ENCODE measurements at places on chromosomes 7 and 10.

- H3K4me1 ChIP-seq = peaks cover 5% of the 10 kb centered on the region
- no peak overlapping the region for H3K27ac ChIP-seq
- peaks cover 14% of the 10 kb centered on the region for H3K27me3 ChIP-seq
- no peaks in the 10 kb centered on the region for H3K36me3 ChIP-seq
- no peak for DNase-seq
Observed at GRCh38 chr7:74479961-74480829, 26.5 kb downstream of the GTF2IRD1 start.

GRCh38 chr7:98051118-98051744 lies 55.4 kb upstream of the LMTK2 start:
- H3K4me3 ChIP-seq = peak overlapping the region; percentile 65
- no peaks in the 10 kb centered on the region for H3K36me3 ChIP-seq
- peaks cover 10% of the 10 kb centered on the region for H3K4me1 ChIP-seq
- H3K27me3 ChIP-seq = no peaks in the 10 kb centered on the region

- H3K4me3 ChIP-seq = no peak overlapping the region
- no peaks in the 10 kb centered on the region for H3K4me1 ChIP-seq
- H3K36me3 ChIP-seq = no peaks in the 10 kb centered on the region
- H3K27ac ChIP-seq = no peak overlapping the region
- H3K27me3 ChIP-seq = no peaks in the 10 kb centered on the region
Observed at GRCh38 chr10:126068322-126068721, 172.0 kb downstream of the FANK1 start.

DNA sequence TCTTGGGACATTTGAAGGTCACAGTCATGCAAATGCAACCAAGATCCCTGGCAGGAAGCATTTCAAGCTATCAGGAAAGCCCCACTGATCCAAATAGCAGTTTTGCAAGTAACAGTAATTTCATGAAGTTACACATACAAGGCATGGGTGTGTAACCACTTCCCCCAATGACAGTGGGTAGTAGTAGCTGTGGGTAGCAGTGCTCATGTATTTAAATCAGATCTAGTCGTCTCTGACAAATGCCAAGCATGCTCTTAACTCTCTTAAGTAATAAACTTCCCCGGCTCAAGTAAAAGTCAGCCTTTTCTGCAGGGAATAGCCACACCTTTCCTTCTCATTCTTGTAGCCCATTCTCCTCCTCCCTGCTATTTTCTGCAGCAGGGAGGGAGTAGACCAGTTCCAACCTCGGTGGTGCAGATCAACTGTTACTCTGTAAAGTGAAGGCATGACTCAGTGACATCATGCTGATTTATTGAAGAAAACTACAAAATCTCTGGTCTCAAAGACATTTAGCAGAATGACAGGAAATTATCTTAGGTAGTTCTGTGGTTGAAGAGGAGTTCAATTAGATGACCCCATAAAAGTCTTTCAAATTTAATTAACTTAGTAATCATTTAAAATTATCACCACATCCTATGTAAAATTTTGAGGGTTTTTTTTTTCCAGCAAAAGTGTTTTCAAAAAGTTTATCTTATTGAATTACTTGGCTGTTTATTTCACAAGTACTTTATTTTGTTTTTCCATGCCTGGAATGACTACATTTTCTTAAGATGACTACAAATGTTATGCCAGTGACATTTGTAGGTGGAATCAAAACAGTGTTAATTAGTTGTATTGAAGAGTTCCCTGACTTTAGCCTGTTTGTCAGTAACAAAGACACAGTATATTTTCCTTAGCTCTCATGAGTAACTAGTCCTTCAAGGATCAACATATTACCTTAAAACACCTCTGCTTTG lies 568.3 kb downstream of the INHBA start:
- H3K4me3 ChIP-seq = no peak overlapping the region
- H3K27ac ChIP-seq = no peak overlapping the region
- no peaks in the 10 kb centered on the region for H3K27me3 ChIP-seq
- no peak for DNase-seq
- H3K36me3 ChIP-seq = no peaks in the 10 kb centered on the region

DNA sequence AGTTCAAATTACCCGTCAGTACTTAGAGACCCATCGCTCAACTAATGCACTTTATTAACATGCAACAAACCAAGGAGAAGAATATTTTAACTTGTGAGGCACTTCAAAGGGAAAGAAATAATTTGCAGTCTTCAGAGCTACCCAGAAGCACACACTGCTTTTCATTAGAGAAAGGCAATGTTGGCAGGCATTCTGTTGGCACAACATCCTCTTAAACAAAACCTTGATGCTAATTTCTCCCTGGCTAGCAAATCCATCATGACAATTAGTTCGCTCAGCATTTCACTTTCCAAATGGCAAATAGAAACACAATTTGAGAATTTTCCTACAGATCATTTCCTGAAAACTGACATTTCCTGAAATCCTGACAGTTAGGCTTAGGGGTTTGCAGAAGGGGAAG lies 155.6 kb upstream of the FAM13C start:
- H3K4me3 ChIP-seq = no peak overlapping the region
- no peak overlapping the region for H3K27ac ChIP-seq
- H3K4me1 ChIP-seq = no peaks in the 10 kb centered on the region
- H3K27me3 ChIP-seq = no peaks in the 10 kb centered on the region
- no peak for DNase-seq

DNA sequence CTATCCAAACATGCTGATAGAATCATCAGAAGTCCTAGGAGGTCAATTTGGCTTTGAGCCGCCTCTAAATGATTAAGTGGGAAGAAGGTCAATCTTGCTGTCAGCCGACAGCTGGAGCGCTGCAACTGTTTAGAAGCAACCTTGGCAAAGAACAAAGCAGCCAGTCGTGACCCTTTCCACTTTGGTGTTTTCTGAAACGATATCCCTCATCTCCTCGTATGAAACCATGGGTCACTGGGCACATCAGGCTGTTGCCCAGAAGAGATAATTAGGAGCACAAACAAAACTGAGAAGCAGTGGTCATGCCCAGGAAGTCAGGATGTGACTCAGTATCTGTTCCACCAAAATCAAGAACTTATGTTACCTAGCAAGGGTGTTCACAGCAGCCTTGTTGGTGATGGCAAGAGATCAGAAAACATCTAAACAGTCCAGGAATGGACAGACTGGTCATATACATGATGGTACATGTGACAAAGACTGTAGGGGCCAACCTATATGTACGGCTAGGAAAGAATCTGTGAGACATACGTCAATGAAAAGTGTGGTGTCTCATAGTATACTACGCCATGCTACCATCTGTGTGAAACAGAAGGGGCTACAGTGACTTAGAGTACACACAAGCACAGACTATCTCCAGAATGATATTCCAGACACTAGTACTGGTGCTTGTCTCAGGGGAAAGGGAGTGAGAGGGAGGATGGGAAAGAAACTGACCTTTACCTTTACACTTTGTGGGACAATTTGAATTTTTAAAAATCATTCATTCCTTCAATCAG lies 22.4 kb downstream of the STN1 start:
- H3K4me1 ChIP-seq = peaks cover 41% of the 10 kb centered on the region
- peak overlapping the region; percentile 42 for H3K4me3 ChIP-seq
- DNase-seq = no peak
- H3K36me3 ChIP-seq = peaks cover 11% of the 10 kb centered on the region
- peak overlapping the region; percentile 97 for H3K27ac ChIP-seq

DNA sequence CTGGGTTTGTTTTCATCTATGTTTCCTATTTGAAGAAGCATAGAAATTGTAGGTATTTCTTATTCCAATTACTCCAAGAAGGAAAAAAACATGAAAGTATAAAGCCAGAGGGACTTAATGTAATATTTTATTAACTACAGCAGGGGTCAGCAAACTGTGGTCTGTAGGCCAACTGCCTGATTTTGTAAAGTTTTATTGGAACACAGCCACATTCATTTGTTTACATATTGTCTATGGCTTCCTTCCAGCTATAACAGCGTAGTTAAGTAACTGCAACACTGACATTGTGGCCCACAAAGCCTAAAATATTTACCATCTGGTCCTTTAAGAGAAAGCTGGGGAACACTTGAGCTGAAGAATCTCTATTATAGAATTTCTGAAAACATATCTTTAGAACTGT lies 306.2 kb downstream of the BICC1 start:
- H3K27ac ChIP-seq = no peak overlapping the region
- H3K4me3 ChIP-seq = no peak overlapping the region
- DNase-seq = no peak
- no peaks in the 10 kb centered on the region for H3K36me3 ChIP-seq
- no peaks in the 10 kb centered on the region for H3K4me1 ChIP-seq
- H3K27me3 ChIP-seq = no peaks in the 10 kb centered on the region

DNA sequence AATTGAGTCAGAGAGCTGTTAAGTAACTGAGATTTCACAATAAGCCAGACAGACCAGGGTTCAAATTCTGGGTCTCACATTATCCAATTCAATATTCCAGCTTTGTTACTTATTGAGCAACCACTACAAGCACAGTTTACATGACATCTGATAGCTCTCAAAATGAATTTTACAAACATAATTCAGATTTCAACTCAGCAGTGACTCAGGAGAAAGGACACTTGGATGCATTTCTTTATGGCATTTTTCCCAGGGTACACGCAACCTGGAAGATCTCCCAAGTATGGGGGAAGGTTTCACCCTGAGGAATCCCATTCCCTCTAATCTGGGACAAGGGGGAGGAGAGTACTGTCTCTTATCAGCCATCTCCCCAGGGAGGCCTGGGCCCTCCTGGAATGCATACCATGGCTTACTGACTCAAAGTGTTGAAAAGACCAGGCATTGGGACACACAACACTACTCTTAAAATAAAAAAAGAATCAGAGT lies 102.4 kb downstream of the CFTR start:
- no peak overlapping the region for H3K4me3 ChIP-seq
- no peak overlapping the region for H3K27ac ChIP-seq
- no peak for DNase-seq

- no peaks in the 10 kb centered on the region for H3K36me3 ChIP-seq
- no peak overlapping the region for H3K27ac ChIP-seq
- DNase-seq = no peak
- H3K27me3 ChIP-seq = peaks cover 35% of the 10 kb centered on the region
- H3K4me3 ChIP-seq = no peak overlapping the region
- peaks cover 32% of the 10 kb centered on the region for H3K4me1 ChIP-seq
Observed at GRCh38 chr7:121139427-121139826, 150.9 kb downstream of the CPED1 start.

GRCh38 chr10:71804077-71804476 lies 30.8 kb upstream of the VSIR start:
- no peak overlapping the region for H3K4me3 ChIP-seq
- no peak for DNase-seq
- H3K27me3 ChIP-seq = no peaks in the 10 kb centered on the region
- no peaks in the 10 kb centered on the region for H3K36me3 ChIP-seq
- no peak overlapping the region for H3K27ac ChIP-seq

DNA sequence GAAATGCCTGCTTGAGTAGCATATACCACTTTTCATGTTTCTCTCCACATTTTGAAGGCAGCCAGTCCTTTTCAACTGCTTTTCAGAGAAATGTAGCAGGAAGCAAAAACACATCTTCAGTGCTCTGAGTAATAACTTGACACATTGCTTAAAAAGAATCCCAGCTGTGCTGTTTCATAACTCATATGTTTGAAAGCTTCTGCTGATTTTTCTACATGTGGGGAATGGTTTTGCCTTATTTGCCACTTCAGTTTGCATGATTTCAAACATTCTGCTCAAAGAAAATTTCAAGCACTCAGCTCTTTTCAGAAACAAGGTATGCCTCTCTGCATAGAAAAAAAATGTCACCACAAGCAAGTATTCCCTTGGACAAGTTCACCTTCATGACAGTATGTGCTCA lies 732.8 kb downstream of the POM121L12 start:
- peaks cover 2% of the 10 kb centered on the region for H3K36me3 ChIP-seq
- no peak overlapping the region for H3K27ac ChIP-seq
- H3K4me3 ChIP-seq = no peak overlapping the region
- DNase-seq = no peak
- no peaks in the 10 kb centered on the region for H3K27me3 ChIP-seq

DNA sequence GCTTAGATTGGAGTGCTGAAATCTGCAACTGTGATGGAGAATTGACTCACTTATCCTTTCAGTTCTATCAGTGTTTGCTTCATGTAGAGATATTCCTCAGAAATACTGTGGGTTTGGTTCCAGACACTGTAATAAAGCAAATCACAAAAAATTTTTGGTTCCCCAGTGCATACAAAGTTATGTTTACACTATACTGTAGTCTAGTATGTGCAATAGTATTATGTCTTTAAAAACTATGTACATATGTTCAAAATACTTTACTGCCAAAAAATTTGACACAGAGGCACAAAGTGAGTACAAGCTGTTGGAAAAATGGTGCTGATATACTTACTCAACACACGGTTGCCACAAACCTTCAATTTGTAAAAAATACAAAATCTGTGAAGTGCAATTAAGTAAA lies 112.5 kb downstream of the EPC1 start:
- H3K4me1 ChIP-seq = no peaks in the 10 kb centered on the region
- no peak for DNase-seq
- H3K4me3 ChIP-seq = no peak overlapping the region
- no peaks in the 10 kb centered on the region for H3K27me3 ChIP-seq
- no peaks in the 10 kb centered on the region for H3K36me3 ChIP-seq

- no peak overlapping the region for H3K4me3 ChIP-seq
- H3K27me3 ChIP-seq = no peaks in the 10 kb centered on the region
- peaks cover 99% of the 10 kb centered on the region for H3K4me1 ChIP-seq
- peaks cover 3% of the 10 kb centered on the region for H3K36me3 ChIP-seq
- no peak overlapping the region for H3K27ac ChIP-seq
- no peak for DNase-seq
Observed at GRCh38 chr10:104331208-104331838, 6.9 kb downstream of the ITPRIP start.

DNA sequence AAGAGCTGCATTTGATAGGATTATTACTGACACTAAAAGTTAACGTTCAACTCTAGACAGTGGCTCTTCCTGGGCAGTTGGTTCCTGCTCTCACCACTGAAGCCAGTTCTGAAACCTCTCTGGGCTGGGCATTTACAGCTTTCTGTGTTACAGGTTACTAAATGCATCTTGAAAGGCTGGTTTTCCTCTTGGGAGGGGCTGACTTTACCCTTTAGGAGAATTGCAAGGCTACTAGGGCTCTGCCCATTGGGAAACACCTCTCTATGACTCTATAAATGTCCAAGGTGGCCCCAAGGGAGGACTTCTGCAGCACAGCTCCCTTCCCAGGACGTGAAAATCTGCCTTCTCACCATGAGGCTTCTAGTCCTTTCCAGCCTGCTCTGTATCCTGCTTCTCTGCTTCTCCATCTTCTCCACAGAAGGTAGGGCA lies at the start of gene GPR15LG:
TSS of gene GPR15LG (plus strand) at position 301 of the 429 bp plus-strand sequence. CDS start at position 352, 51 bp downstream.
- no peaks in the 10 kb centered on the region for H3K27me3 ChIP-seq
- H3K36me3 ChIP-seq = no peaks in the 10 kb centered on the region
- peaks cover 12% of the 10 kb centered on the region for H3K4me1 ChIP-seq
- DNase-seq = no peak

DNA sequence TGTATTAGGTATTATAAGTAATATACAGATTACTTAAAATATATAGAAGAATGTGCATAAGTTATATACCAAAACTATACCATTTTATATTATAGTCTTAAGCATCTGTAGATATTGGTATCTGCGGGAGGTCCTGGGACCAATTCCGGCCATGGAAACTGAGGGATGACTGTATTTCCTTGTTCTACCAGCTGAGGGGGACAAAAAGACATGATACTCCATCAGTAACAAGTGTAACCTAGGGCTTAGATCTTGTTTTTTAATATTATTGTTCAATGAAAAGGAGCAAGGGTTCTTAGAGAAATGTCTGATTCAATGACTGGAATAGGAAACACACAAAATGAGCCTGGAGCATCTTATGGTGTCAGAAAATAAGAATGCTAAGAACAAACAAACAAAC lies 752.5 kb downstream of the CCSER2 start:
- H3K36me3 ChIP-seq = no peaks in the 10 kb centered on the region
- H3K4me3 ChIP-seq = no peak overlapping the region
- H3K27me3 ChIP-seq = no peaks in the 10 kb centered on the region
- no peak overlapping the region for H3K27ac ChIP-seq
- H3K4me1 ChIP-seq = no peaks in the 10 kb centered on the region

- no peaks in the 10 kb centered on the region for H3K27me3 ChIP-seq
- no peak overlapping the region for H3K27ac ChIP-seq
- H3K36me3 ChIP-seq = no peaks in the 10 kb centered on the region
- no peak for DNase-seq
Observed at GRCh38 chr7:41491883-41492471, 210.9 kb downstream of the INHBA start.

All from activated T-cell treated with anti-CD3 and anti-CD28 coated beads, Interleukin-2, amount 50 U/mL, for 72 hours (primary cell).